Stimulated activated CD8-positive, alpha-beta memory T cell treated with anti-CD3 and anti-CD28 coated beads, Interleukin-4, amount 100 ng/mL, for 48 hours (primary cell): ENCODE measurements at places on chromosomes 1 and 21.
A peak's percentile ranks its signal among the peaks of the same experiment; 100 is the strongest.

- DNase-seq = peak; percentile 27
Observed at GRCh38 chr1:145990249-145990855, 6.0 kb downstream of the TXNIP start.

- no peak for DNase-seq
Observed at GRCh38 chr1:72397786-72398185, 115.4 kb upstream of the NEGR1 start.

DNA sequence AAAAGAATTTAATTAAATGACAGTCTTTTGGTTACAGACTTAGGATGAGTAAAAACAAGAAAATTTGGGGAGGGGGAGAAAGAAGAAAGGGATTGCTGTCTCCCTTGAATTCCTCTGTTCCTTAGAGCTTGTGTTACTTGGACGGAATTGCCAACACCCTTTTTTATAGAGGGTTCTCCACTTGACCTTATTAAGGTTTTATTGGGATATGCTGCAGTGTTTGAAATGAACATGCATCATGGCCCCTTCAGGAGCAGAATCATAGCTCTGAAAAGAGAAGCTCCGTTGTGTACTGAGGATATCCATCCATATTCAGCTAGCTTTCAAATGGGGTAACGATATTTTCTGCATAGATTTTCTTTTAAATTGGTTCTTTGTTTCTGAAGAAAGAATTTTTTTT is 48.2 kb upstream of the DNASE2B start:
- no peak for DNase-seq

- DNase-seq = no peak
Observed at GRCh38 chr1:208242146-208242545, 2.0 kb downstream of the PLXNA2 start.
